Breast epithelium (tissue), 4 donors: ENCODE measurements at places on chromosomes 3 and 15. TPM values are rescaled to one million over a fixed set of nuclear protein-coding genes. Genes with fewer than 3 reads are reported as not detected.

DNA sequence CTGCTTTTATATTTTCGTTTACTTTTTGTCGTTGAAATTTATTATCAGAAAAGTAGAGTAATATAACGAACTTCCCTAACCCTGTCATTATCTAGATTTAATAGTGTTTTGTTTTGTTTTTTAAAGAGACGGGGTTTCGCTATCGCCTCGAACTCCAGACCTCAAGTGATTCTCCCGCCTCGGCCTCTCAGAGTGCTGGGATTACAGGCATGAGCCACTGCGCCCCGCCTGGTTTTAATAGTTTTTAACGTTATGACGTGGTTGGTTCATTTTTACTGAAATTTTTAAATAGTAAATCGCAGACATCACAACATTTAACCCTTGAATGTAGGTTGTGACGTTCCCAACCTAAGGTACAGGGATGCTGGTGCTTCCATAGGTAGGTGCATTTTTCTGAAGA, 1.0 kb downstream of the NGRN start:
- no peaks in the 10 kb centered on the region for H3K4me1 ChIP-seq
- DNase-seq, result no peak
- H3K27me3 ChIP-seq, result no peaks in the 10 kb centered on the region
- H3K27ac ChIP-seq, result peak overlapping the region; percentile 95
- H3K36me3 ChIP-seq, result no peaks in the 10 kb centered on the region

GRCh38 chr3:102189956-102190723, 244.7 kb upstream of the ZPLD1 start:
- peak; percentile 53 for DNase-seq
- H3K27ac ChIP-seq, result peak overlapping the region; percentile 42
- no peak overlapping the region for H3K4me3 ChIP-seq
- no peaks in the 10 kb centered on the region for H3K4me1 ChIP-seq
- no peaks in the 10 kb centered on the region for H3K36me3 ChIP-seq
- H3K27me3 ChIP-seq, result no peaks in the 10 kb centered on the region

GRCh38 chr3:11459186-11459824, 184.4 kb downstream of the VGLL4 start:
- no peaks in the 10 kb centered on the region for H3K36me3 ChIP-seq
- H3K4me1 ChIP-seq, result no peaks in the 10 kb centered on the region
- no peaks in the 10 kb centered on the region for H3K27me3 ChIP-seq
- no peak overlapping the region for H3K27ac ChIP-seq

DNA sequence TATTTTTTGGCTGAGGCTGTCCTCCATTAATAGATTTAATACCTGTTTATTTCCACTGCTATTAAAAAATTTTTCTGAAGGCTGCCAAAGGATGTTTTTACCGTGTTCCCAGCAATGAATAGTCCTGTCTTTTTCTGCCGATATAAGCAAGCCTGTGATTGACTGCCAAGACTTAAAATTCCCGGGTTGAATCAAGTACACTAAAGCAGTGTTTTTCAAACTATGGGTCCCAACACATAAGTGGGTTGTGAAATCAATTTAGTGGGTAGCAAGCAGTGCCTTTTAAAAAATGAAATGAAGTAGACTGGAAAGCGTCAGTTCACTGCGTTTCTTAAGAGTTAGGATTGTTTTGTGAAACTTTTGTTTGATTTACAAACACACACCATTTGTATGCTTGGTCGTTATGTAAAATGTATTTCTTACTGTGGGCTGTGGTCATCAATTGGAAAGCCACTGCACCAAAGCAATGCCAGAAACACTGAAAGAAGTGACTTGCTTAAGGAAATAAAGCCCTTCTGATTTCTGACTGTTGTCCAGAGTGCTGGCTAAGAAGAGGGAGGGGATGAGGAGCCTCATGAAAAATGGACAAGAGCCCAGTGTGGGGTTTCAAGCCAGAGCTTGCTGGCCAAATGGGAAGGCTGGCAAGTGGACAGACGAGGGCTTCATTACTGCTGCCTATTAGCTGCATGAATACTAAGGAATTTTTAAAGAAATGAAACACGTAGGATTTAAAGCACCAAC, 206.0 kb downstream of the THRB start:
- DNase-seq, result no peak
- H3K27ac ChIP-seq, result peak overlapping the region; percentile 68
- H3K27me3 ChIP-seq, result no peaks in the 10 kb centered on the region
- H3K4me3 ChIP-seq, result no peak overlapping the region
- H3K36me3 ChIP-seq, result no peaks in the 10 kb centered on the region

GRCh38 chr3:136962927-136963326, 5.1 kb downstream of the IL20RB start:
- DNase-seq, result no peak
- no peak overlapping the region for H3K4me3 ChIP-seq
- H3K36me3 ChIP-seq, result no peaks in the 10 kb centered on the region
- no peaks in the 10 kb centered on the region for H3K4me1 ChIP-seq
- no peaks in the 10 kb centered on the region for H3K27me3 ChIP-seq

GRCh38 chr3:111351334-111351733, 190.7 kb upstream of the CD96 start:
- no peaks in the 10 kb centered on the region for H3K36me3 ChIP-seq
- H3K27me3 ChIP-seq, result no peaks in the 10 kb centered on the region
- DNase-seq, result no peak
- H3K4me1 ChIP-seq, result no peaks in the 10 kb centered on the region

DNA sequence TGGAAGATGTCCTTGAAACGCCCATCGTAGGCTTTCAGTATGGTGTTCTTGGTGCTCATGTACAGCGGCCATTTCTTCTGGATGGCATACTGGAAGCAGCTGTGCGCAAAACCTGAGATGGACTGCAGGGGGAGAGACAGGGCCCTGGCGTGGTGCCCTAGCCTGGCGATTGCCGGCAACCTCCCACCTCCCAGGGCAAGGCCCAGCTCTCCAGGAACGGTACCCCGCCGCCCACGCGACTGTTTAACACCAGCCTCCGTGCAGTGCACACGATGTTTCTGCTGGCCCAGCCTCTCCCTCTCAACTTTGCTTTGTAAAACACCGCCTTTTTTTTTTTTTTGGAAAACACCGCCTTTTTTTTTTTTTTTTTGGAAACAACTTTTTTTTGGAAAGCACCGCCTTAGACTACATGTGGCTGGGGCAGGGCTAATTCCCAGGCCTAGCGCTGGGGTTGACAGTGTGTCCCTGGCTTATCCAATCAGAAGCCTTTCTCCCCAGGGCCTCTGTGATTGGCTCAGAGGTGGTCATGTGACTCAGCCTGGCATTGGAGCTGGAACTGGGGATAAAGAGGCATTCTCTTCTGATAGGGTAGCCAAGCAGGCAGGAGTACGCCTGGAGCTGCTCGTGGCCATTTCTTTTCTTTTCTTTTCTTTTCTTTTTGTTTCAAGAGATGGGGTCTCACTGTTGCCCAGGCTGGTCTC, 14.7 kb downstream of the IDH2 start:
- no peak for DNase-seq
- no peaks in the 10 kb centered on the region for H3K4me1 ChIP-seq
- no peak overlapping the region for H3K4me3 ChIP-seq
- H3K27me3 ChIP-seq, result no peaks in the 10 kb centered on the region
- H3K36me3 ChIP-seq, result peaks cover 5% of the 10 kb centered on the region

DNA sequence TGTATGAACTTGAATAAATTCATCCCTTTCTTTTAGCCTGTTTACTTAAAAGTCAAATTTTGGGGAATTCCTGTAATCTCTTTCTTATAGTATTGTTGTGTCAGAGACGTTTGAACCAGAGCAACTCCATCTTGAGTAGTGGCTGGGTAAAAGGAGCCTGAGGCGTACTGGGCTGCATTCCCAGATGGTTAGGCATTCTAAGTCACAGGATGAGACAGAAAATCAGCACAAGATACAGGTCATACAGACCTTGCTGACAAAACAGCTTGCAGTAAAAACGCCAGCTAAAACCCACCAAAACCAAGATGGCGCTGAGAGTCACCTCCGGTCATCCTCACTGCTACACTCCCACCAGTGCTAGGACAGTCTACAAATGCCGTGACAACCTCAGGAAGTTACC, 94.5 kb downstream of the P3H2 start:
- H3K27ac ChIP-seq, result no peak overlapping the region
- H3K27me3 ChIP-seq, result no peaks in the 10 kb centered on the region
- no peaks in the 10 kb centered on the region for H3K36me3 ChIP-seq
- H3K4me1 ChIP-seq, result no peaks in the 10 kb centered on the region
- H3K4me3 ChIP-seq, result no peak overlapping the region

DNA sequence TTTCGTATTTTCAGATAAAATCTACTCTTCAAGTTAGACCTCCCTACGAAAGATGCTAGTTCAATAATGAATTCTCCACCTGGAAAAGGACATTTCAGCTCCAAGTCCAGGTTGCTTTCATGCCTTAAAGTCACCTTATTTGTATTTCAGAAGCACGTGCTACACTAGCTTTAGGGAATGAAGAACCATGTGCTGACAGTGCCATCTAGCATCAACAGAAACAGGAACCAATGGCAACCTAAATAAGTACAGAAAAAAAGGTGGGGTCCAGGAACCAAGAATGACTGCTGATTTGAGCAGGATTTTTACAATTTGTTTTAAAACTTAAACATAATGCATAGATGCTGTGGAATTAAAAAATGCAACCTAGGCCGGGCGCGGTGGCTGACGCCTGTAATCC, 77.6 kb upstream of the SNRPN start:
- DNase-seq, result no peak
- H3K27me3 ChIP-seq, result no peaks in the 10 kb centered on the region
- H3K27ac ChIP-seq, result no peak overlapping the region
- no peaks in the 10 kb centered on the region for H3K36me3 ChIP-seq
- no peak overlapping the region for H3K4me3 ChIP-seq

- no peaks in the 10 kb centered on the region for H3K36me3 ChIP-seq
- no peaks in the 10 kb centered on the region for H3K27me3 ChIP-seq
- H3K4me1 ChIP-seq, result no peaks in the 10 kb centered on the region
- no peak for DNase-seq
- no peak overlapping the region for H3K27ac ChIP-seq
Observed at GRCh38 chr3:71512544-71512943, 71.0 kb downstream of the FOXP1 start.

DNA sequence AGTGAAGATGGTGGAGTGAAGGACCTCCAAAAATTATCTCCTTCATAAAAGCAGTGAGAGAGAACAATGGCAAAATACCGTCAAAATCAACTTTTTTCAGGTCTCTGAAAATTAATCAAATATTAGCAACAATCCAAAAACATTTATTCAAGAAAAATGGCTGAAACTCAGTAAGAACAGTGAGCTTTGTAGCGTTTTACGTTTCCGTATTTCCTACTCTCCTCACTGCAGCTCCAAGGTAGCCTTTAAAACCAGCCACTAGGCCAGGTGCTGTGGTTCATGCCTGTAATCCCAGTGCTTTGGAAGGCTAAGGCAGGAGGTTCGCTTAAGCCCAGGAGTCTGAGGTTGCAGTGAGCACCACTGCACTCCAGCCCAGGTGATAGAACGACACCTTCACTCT, 38.5 kb downstream of the ATP10A start:
- H3K4me1 ChIP-seq, result no peaks in the 10 kb centered on the region
- DNase-seq, result no peak
- no peak overlapping the region for H3K27ac ChIP-seq
- H3K4me3 ChIP-seq, result no peak overlapping the region

DNA sequence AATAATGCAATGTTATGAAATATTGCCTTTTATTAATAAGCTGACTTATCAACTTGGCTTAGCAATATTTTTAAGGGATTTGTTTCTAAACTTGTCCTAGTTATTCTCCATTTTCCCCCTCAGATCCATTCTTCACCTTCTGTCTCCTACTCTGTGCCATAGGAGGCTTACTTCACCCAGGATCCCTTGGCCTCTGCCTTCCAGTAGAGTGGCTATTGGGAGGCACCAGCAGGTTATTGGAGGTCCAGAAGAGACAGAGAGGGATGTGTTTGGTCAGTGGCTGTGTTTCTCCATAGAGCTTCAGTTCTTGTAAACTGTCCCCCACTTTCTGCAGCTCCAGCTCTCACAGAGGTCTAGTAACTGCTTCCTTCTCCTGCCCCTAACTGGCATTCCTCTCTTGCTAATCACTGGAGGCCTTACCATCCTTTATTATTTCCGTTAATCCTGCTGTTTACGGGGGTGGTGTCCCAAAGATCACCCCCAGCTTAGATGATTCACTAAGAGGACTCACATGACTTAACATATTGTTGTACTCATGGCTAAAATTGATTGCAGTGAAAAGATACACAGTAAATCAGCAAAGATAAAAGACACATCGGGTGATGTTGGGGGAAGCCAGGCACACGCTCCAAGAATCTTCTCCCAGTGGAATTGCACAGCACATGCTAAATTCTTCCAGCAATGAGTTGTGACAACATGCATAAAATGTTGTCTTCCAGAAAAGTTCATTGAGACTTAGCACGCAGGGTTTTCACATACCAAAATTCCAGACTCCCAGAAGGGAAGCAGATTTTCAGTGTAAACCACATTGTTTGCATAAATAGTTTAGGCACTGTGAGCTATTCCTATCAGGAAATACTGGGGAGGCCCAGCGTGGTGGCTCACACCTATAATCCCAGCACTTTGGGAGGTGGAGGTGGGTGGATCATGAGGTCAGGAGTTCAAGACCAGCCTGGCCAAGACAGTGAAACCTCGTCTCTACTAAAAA, 67.5 kb downstream of the RPL22L1 start:
- peak overlapping the region; percentile 78 for H3K27ac ChIP-seq
- peak; percentile 21 for DNase-seq
- H3K27me3 ChIP-seq, result no peaks in the 10 kb centered on the region

Gene ACSBG1
- total RNA-seq, result not detected

- no peaks in the 10 kb centered on the region for H3K4me1 ChIP-seq
- peak; percentile 10 for DNase-seq
- H3K36me3 ChIP-seq, result no peaks in the 10 kb centered on the region
- no peak overlapping the region for H3K4me3 ChIP-seq
- H3K27me3 ChIP-seq, result no peaks in the 10 kb centered on the region
Observed at GRCh38 chr3:42741796-42742195, 31.3 kb downstream of the CCDC13 start.

Gene CCR9
- not detected for total RNA-seq

DNA sequence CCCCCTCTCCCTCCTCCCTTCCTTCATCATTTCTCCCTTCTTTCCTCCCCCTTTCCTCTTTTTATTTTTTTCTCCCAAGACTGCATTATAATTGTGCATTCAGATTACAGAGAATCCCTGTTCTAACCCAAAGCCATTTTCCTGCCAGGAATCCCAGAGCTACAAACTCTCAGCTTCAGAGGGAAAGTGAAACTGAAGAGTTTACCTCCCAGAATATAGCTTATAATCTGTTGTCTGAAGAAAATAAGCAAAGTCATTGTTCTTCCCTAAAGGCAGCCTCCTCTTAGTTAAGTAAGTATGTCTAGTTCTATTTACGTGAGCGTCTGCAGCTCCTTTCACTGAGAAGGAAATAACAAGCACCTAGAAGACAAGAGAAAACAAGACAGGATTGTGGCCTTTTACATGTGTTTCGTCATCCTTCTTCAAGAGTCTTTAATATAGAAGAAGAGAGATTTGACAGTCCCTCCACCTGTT, 97.2 kb downstream of the CHST2 start:
- no peaks in the 10 kb centered on the region for H3K4me1 ChIP-seq
- no peak overlapping the region for H3K4me3 ChIP-seq
- H3K36me3 ChIP-seq, result no peaks in the 10 kb centered on the region
- no peak for DNase-seq
- no peaks in the 10 kb centered on the region for H3K27me3 ChIP-seq

DNA sequence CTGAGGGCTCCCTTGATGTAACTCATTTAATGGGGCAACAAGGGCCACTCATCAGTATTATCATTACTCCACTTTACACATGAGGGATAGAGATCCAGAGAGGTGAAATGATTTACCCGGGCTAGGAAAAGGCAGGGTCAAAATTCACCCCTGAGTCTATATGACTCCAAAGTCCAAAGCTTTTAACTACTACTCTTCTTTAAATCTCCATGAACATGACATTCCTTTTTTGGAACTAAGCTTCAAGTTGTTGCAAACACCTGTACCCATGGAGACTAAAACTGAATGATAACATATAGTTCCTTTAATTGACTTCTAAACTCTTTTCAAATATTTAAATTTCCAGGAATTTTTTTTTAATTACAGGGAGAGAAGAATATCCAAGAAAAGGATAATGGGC, 292.9 kb upstream of the GADL1 start:
- H3K27ac ChIP-seq, result no peak overlapping the region
- H3K27me3 ChIP-seq, result no peaks in the 10 kb centered on the region
- no peak for DNase-seq
- no peaks in the 10 kb centered on the region for H3K4me1 ChIP-seq
- no peak overlapping the region for H3K4me3 ChIP-seq
